Activated CD8-positive, alpha-beta T cell treated with anti-CD3 and anti-CD28 coated beads for 36 hours (primary cell): ENCODE measurements at places on chromosomes 1 and 21. TPM values are rescaled to one million over a fixed set of nuclear protein-coding genes. Genes with fewer than 3 reads are reported as not detected.

Gene SLC25A44
- 41.9 TPM for total RNA-seq

- no peak overlapping the region for H3K27ac ChIP-seq
- H3K4me1 ChIP-seq = no peaks in the 10 kb centered on the region
- DNase-seq = no peak
- H3K36me3 ChIP-seq = peaks cover 26% of the 10 kb centered on the region
Observed at GRCh38 chr1:197130677-197131304, 15.7 kb downstream of the ASPM start.

- no peak overlapping the region for H3K27ac ChIP-seq
- H3K4me3 ChIP-seq = no peak overlapping the region
- no peaks in the 10 kb centered on the region for H3K36me3 ChIP-seq
- H3K4me1 ChIP-seq = peaks cover 8% of the 10 kb centered on the region
Observed at GRCh38 chr21:42145569-42146272, 73.2 kb upstream of the ABCG1 start.

Gene TFB2M
- 16.0 TPM for total RNA-seq

Gene AQP10
- not detected for total RNA-seq

- H3K4me1 ChIP-seq = peaks cover 19% of the 10 kb centered on the region
- peaks cover 25% of the 10 kb centered on the region for H3K27me3 ChIP-seq
- no peak overlapping the region for H3K27ac ChIP-seq
- no peak overlapping the region for H3K4me3 ChIP-seq
- DNase-seq = no peak
Observed at GRCh38 chr1:206511362-206512057, 4.2 kb downstream of the RASSF5 start.

Gene GBP4
- 34.2 TPM for total RNA-seq

DNA sequence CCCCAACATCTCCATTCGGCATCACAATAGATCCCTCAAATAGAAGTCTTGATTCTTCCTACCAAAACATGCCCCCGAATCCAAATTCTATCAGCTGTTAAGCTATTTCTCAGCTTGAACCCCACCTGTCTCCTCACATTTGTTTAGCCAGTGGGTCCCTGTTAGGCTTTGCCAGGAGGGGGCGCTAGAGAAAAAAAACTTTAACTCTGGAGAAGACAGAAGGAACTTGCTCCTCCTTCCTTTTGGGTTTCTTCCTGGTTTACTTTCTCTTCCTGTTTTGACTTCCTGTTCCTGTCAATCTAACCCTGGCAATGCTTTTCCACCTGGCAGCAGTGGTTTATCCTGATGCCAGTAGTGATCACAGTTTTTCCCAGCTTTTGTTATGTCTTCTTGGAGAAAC, 95.6 kb upstream of the KCNK1 start:
- peaks cover 5% of the 10 kb centered on the region for H3K27me3 ChIP-seq
- H3K4me1 ChIP-seq = no peaks in the 10 kb centered on the region
- peak; percentile 55 for DNase-seq
- no peak overlapping the region for H3K4me3 ChIP-seq

Gene COL18A1
- total RNA-seq = 9.7 TPM

DNA sequence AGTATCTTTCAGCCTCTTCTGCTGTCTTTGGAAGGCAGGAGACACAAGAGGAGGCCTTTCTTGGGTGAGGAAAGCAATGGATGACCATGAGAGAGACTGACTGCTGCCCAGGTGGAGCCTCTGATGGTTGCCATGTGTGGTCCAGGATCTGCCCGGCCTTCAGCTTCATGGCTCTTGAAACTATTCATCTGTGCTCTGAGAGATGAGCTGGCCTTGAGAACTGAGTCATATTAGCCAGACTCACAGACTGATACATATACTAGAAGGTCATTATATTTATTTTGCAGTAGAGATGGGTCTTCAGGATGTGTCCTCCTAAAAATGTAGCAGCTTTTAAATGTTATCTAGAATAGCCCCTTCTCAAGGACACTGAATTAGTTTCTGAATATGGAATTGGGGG, 33.7 kb downstream of the PTGFRN start:
- DNase-seq = peak; percentile 20
- no peak overlapping the region for H3K4me3 ChIP-seq
- no peaks in the 10 kb centered on the region for H3K36me3 ChIP-seq
- H3K27ac ChIP-seq = no peak overlapping the region
- H3K4me1 ChIP-seq = peaks cover 30% of the 10 kb centered on the region

DNA sequence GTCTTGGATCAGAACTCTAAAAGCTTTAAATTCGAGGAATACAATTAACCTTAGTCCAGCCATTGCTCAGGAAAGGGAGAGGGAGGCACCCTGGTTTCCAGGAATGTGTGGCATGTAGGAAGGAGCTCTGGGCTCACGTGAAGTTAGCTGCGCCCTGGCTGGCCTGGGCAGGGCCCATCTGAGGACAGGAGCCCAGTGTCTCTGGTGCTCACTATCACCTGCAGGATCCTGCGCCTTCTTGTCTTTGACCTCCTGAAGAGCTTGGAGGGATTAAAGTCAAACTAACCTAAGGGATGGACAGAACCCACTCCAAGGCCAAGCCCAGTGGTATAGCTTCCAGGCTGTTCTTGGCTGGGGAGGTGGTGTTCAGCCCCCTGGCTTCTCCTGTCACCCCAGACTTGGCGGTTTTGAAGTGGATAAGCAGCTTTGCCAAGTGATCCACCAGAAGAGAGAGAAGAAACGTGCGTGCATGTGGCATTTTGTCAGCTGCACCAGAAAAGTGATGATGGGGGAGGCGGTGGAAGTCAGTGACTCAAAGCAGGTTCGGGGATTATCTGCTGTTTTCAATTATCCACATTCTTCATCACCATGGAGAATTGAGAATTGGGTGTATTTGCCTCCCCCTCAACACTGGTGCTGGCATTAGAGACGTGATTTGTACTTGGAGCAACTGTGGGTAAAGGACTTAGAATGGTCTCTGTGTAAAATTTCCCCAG, 11.9 kb upstream of the KCNN3 start:
- peaks cover 8% of the 10 kb centered on the region for H3K4me1 ChIP-seq
- H3K27me3 ChIP-seq = no peaks in the 10 kb centered on the region
- H3K4me3 ChIP-seq = no peak overlapping the region
- no peak overlapping the region for H3K27ac ChIP-seq
